ENCODE measurements at places on chromosomes 7 and 10.
A peak's percentile ranks its signal among the peaks of the same experiment; 100 is the strongest.

DNA sequence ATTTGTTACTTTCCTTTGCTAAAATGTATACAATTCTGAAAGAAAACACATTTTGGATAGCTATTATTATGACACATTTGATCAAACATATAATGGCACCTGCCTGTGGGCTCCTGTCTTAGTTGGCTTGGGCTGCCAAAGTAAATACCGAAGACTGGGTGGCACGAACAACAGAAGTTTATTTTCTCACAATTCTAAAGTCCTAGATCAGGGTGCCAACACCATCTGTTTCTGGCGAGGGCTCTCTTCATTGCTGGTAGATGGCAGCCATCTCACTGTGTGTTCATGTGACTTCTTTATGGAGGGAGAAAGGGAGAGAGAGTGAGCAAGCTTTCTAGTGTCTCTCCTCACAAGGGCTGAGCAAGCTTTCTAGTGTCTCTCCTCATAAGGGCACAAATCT lies 195.8 kb upstream of the FAM3C start:
- DNase-seq: no peak

GRCh38 chr7:34277803-34278199 lies 372.5 kb downstream of the BMPER start:
- DNase-seq: no peak

- DNase-seq: no peak
Observed at GRCh38 chr10:75632805-75633462, 201.5 kb downstream of the LRMDA start.

DNA sequence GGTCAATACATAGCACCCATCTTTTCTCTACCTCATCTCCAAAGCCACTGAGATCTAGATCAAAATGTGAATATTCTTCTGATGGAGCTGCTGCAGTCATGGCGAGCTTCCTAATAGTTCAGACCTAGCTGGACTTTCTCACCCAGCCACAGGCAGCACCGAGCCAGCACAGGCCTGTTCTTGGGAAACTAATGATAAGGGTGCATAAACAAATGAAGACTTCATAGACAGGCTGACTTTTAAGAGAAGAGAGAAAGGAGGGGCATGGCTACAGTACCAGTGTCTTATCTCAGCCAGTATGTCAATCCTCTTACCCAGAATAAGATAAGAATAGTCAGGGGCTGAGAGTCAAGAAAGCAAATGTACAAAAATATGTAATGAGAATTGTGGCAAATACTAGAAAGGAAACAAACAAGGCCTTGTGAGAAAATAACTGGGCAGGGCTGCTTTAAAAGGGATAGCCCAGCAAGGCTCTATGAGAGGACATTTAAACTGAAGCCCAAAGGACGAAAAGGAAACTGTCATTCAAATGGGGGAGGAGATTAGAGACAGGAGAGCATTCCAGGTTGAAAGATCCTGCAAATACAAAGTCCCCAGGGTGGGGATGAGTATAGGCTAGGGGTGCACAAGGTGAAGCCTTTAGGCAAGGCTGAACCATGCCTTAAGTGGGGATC lies 21.8 kb upstream of the CDK14 start:
- DNase-seq: no peak

GRCh38 chr7:131110297-131111080 lies 217.2 kb upstream of the MKLN1 start:
- DNase-seq: no peak

DNA sequence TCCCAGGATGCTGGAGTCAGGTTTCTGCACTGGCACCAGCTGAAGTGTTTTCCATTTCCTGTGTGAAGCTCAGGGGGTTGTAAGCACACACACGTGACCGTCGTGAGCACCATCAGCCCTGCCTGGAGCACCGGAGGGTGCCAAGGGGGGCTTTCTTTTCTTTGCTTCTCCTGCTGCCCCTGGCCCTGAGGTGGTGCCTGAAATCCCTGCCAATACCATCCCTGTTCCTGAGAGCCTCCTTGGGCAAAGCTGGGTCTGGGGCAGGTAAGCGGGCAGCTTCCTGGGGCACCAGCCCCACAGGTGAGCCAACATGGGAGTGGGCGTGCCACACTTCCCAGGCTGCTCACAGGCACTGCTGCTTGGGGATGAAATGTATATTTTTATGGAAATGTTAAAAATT lies 593.6 kb downstream of the DNAJB6 start:
- DNase-seq: no peak

DNA sequence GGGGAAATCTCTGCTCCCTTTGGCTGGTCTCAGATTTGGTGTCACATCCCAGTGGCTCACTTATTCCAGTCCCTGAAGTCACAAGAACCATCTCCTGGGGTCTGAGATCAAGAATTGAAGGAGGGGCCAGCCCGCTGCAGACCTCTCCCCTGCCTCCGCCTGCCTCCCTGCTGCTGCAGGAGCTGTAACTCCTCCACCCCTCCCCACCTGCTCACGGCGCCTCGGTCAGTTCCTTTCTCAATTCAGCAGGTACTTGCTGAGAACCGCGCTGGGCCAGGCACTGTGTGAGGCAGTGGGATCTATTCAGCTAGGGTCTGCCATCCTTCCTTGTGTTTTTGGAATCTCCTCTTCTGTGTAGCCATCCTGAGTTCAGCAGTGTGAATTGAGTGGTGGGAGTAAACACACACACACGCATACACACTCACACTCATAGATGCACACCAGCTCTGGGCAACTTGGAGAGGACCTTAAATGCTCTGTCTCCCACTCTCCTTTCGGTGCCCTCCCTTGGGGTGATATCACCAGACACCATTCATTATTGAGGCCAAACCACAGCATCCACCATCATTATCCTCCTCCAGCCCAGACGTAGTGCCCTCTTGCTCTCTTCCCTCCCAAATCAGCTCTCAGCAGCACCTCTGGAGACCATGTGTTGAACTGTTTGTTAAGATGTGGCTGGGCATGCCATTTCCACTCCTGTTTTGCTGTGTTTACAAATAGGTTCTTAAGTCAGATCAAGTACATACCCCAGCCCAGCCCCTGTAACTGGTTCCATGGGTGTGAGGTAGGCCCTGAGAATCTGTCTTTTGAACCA lies 22.0 kb upstream of the ANKRD2 start:
- no peak for DNase-seq

- no peak for DNase-seq
Observed at GRCh38 chr10:12212454-12212853, 16.5 kb downstream of the CDC123 start.

- peak; percentile 21 for DNase-seq
Observed at GRCh38 chr10:22086730-22087401, 83.3 kb upstream of the DNAJC1 start.

GRCh38 chr7:25028370-25029021 lies 48.5 kb upstream of the OSBPL3 start:
- DNase-seq: peak; percentile 48

DNA sequence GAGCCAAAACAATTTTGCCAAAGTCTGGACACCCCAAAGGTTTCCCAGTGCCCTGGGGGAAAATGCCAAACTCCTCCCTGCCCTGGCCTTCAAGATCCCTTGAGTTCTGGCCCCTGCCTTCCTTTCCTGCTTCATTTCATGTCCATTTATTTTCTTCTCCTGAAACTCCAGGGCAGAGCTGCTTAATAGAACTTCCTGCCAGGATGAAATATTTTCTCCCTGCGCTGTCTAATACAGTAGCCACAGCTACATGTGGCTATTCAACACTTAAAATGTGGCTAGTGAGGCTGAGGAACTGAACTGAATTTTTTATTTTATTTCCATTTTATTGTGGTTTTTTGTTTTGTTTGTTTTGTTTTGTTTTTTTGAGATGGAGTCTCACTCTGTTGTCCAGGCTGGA lies 49.6 kb downstream of the COL13A1 start:
- no peak for DNase-seq

- no peak for DNase-seq
Observed at GRCh38 chr7:157407512-157408257, 70.9 kb downstream of the DNAJB6 start.

GRCh38 chr10:121553511-121554264 lies 44.6 kb downstream of the FGFR2 start:
- DNase-seq: no peak

DNA sequence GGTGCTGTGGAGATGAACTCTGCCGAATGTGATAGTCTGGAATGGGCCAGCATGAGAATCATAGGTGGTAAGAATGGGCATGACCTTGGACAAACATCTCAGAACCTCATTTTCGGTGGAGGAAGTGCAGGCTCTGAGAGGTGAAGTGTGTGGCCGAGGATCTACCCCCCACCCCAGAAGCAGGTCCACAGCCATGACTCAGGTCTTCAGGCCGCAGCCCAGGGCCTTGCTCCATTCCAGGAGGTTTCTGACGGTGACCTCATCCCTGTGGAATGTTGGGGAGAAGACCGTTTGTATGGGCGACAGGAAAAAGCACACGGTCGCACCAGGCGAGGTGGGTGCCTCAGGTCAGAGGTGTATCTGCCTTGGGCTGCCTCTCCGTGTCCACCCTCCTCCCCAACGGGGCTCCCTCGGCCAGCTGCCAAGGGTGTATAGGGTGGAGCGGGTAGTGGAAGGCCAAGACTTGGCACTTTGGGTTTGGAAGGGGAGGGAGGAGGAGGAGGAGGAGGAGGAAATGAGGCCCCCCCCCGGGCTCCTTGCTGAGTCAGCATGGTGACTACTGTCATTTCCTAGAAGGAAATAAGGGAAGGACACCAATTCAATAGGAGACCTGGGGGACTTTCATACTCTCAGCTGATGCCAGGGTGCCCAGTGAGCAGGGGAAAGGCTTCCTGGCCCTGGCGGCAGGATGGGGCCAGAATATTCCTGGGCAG lies 168.0 kb upstream of the RHEB start:
- DNase-seq: peak; percentile 72

DNA sequence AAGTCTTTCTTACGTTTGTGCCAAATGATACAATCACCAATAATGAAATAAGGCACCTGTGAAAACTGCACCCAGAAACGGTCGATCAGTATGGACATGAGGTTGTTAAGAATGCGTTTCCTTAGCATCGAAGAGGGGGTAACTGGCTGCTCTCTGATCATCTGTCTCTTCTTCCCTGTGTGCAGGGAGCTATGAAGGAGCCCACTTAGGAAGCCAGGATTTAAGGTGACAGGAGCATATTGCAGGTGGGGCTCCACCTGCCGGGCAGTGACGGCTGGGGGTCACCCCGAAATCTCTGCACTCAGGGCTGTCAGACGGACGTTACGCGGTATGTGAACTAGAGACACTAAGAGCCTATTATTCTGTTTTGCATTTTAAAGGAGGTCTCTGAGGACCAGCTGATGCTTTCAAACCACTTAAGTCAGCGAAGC lies 64.5 kb downstream of the CARD11 start:
- no peak for DNase-seq

DNA sequence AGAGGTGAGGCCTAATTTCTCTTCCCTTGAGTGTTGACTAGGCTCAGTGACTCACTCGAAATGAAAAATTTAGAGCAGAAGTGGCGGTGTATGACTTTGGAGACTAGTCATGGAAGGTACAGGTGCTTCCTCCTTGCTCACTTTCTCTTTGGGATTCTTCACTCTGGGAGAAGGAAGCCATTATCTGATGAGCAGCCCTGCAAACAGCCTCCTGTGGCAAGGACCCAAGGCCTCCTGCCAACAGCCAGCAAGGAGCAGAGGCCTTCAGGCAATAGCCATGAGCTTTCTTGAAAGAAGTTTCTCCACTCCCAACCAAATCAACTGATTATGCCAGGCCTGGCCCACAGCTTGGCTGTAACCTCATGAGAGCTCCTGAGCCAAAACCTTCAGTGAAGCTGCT lies 369.6 kb upstream of the VWC2 start:
- no peak for DNase-seq

DNA sequence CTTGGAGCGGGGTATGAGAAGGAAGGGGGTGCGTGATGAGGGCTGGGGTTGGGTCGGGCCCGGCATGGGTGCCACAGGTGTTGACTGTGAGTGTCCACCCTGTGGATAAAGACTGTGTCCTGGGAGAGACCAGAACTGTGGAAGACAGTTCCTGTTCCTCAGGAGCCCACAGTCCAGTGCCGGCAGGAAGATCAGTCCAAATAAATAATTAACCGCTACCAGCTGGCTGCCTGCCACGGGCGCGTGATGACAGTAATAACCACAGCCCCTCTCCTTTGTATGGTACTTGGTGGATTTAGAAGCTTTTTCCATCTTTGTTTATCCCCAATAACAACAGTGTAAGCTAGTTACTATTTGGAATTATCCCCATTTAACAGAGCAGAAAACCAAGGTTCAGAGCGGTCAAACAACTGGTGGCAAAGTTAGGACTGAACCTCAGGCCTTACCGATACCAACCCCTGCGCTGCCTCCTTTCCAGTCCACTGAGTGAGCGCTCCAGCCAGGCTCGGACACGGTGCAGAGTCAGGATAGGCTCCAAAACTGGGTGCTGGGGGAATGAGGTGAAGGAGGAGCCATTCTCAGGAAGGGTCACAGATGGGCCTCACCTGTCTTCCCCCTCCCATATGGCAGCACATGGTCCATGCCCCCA lies 5.1 kb downstream of the ZMIZ1 start:
- DNase-seq: no peak

DNA sequence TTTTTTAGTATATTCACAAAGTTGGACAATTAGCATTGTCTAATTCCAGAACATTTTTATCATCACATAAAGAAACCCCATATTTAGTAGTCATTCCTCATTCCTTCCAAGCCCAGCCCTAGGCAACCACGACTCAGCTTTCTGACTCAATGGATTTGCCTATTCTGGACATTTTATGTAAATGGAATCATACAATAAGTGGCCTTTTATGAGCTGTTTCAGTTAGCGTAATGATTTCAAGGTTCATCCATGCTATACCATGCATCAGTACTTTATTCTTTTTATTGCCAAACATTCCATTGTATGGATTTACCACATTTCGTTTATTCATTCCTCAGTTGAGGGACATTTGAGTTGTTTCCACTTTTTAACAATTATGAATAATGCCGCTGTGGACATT lies 249.2 kb downstream of the DYNC1I1 start:
- peak; percentile 7 for DNase-seq

GRCh38 chr7:855686-856369 lies 20.5 kb upstream of the GET4 start:
- no peak for DNase-seq

DNA sequence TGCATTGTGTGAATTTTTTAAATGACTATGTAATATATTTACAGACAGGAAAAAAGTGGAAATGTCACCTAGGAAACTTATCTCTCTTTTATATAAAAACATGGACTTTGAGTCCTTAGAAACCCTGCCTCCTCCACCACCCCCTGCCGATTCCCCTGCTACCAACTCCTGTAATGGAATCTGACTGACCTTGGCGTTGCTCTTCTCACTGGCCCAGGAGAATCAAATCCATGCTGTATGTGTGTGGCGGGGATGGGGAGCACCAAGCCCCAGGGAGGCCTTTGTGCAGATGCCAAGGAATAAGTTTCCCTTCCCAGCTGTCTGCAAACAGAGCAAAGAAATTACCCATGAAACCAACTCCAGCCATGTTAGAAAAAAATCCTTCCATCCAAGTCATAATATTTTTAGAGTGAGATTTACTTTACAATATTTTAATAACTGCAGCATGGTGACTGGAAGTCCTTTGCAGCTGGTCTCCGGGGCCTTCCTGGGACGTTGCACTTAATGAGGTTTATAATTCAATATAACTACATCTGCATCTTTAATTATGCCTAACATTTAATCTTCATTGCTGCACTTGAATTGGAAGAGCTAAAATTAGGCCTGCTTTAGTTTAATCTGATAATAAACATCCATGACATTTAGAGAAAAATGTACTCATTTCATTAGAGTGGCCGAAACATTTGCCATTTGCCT lies 111.4 kb upstream of the CACUL1 start:
- DNase-seq: no peak

Measured in AG09309 (cell line).